CD4-positive, alpha-beta T cell treated with Interleukin-12 subunit alpha and Interleukin-12 subunit beta, for 1 hour (primary cell): ENCODE measurements at places on chromosomes 1 and 21.

DNA sequence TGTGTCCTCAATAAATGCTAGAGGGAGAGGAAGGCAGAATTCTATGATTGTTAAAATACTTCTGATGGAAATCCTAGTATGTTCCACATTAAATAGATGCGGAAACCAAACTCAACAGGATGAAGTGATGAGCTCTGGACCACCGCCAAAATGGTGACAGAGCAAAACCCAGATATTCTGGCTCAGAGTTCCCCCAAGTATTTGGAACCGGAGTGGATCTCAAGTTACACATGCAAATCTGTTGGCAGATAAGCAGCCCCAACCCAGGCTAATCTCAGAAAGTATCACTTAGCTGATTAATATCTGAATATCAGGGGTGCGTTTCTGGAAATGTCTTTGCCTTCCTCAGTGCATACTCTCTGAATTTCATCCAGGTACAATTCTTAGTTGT lies 17.4 kb upstream of the GRHL3 start:
- no peak for DNase-seq

- DNase-seq, result no peak
These were observed 141.6 kb downstream of the MIS18A start for GRCh38 chr21:32137266-32137665.

- DNase-seq, result no peak
These were observed 15.0 kb downstream of the NFIA start for GRCh38 chr1:61097317-61097716.

DNA sequence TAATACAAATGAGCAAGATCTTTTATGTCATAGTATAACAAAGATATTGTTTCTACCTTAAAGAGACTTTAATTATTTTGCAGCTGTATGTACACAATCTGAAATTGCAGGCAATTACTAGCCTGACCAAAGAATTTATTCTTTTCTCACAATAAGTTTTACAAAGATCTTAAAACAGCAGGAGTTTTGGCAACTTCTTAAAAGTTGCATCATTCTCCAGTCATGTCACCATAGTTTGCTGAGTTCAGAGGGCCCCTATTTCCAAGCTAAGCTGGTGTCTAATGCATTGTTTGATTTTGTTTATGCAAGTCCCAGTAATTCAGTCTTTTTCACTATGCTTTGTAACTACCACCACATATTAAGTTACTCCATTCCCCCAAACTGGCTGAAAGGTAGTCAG lies 114.8 kb downstream of the DNAH14 start:
- DNase-seq, result no peak

GRCh38 chr21:34995979-34996303 lies 53.2 kb downstream of the RUNX1 start:
- DNase-seq, result no peak

GRCh38 chr1:207004931-207005830 lies 27.4 kb downstream of the C1orf116 start:
- peak; percentile 39 for DNase-seq

DNA sequence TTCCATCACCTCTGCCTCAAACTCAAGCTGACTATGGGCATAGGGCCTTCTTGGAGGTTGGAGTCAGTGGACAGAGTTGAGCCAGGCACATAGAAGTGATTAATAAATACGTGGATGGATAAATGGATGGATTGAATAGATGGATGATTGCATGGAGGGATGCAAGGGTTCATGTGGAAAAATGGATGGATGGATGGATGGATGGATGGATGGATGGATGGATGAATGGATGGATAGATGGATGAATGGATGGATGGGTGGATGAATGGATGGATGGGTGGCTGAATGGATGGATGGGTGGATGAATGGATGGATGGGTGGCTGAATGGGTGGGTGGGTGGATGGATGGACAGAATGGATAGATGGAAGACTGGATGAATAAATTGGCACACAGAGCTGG lies 40.1 kb upstream of the ZBTB40 start:
- no peak for DNase-seq

DNA sequence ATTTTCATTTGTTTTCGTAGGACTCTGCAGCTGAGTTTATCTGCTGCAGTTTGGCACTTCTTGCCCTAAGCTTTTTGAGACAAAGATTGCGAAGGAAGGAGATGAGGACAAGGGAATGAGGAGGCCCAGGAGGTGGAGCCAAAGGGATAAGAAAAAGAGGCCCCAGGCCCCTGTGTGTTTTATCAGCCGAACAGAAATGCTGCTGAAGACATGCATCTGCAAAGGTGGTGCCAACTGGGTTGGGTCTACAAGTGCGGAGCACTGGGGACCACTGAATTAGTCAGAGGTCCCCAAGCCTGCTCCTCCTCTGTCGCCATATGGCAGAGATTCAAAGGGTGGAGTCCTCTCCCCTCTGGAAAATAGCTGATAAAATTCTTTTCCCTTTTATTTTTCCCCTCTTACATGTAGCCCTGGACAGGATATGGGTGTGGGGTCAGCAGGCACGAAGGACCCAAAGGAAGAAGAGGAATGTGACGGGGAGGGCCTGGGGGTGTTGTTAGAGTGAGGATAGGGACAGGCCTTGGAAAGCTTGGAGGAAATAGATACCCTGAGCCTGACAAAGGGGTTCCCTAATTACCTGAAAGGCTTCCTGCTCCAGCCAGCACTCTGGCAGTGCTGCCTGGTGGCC lies 2.7 kb downstream of the CD34 start:
- DNase-seq, result no peak

GRCh38 chr21:34535886-34536285 lies 23.9 kb upstream of the KCNE1 start:
- DNase-seq, result no peak

DNA sequence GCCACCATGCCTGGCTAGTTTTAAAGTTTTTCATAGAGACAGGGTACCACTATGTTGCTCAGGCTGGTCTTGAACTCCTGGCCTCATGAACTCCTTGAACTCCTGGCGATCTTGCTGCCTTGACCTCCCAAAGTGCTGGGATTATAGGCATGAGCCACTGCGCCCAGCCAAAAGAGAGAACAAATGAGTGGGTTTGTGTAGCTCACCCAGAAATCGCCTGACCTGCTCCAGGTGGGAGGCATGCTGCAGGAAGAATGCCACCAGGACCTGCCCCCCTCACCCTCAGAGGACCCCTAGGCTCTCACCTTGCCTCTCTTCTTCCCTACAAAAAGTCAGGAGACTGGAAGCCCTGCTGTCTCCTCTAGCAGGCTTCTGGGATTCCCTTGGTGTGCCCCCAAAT lies 88.8 kb downstream of the SYT2 start:
- DNase-seq, result no peak

DNA sequence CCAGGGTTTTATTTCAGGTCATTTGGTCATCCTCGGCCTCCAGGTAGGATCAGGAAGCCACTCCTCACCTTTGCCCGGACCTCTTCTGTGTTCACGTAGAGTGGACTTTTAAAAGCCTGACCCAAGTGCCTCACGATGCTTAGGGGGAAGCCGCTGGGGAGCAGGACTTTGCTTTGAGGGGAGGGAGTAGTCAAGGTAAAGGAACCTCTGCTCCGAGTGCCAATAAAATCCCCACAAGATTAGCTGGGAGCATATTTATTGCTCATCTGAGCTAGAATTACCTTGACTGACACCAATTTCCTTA lies 603 bp upstream of the DHRS3 start:
- DNase-seq, result no peak

DNA sequence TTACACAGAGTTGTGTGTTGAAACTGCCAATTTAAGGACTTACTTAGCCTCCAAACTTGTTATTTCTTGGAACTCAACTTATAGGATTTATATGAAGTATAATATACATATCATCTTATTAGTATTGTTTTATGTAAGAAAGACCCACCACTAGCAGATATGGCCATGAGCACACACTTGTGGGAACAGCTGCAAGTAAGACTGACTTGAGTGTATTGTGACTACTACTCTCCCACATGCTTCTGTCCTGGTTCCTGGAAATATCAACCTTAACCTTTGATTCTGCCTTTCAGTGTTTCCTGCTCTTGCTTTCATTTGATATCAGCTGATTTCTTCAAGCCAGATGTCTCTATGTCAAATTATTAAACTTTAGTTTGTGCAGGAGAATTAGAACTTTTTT lies 175.3 kb downstream of the MAGI3 start:
- no peak for DNase-seq

DNA sequence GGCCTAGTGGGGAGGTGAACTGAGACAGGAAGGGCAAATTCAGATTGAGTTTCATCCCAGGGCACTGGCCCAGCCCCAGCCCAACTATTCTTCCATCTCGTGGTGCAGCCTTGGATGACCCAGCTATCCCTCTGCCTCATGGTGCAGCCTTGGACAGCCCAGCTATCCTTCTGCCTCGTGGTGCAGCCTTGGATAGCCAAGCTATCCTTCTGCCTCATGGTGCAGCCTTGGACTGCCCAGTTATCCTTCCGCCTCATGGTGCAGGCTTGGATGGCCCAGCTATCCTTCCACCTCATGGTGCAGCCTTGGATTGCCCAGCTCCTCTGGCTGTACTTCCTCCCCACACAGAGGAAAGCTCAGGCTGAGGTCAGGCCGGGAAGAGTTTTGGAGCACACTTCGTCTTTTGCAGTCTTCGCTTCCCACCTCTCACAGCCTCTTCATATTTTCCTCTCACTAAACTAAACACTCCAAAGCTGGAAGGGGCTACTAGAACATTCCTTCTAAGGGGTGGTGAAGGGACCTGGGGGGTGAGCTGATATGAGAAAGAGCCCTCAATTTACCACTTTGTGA lies 69.8 kb upstream of the TTC34 start:
- DNase-seq, result no peak

DNA sequence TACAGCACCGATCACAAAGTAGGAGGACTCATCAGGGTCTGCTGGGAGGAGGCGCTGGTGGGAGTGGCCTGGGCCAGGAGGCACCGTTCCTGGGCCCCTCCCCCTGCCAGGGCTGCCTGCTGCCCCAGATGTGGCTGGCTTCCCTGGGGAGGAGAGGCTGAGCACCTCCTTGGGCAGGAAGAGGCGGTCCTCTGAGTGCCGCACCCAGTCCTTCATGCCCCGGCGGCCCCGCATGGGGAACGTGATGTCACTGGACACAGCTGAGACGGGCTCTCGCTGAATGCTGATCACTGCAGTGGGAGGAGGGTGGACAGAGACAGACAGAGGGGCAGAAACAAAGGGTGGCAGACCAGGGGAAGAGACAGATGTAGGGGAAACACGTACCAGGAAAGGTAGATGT lies 24.8 kb downstream of the ADGRB2 start:
- peak; percentile 59 for DNase-seq

GRCh38 chr1:63087966-63088365 lies 234.4 kb upstream of the FOXD3 start:
- DNase-seq, result no peak

GRCh38 chr21:42346441-42346840 lies 4.4 kb downstream of the TFF2 start:
- no peak for DNase-seq

GRCh38 chr1:39692152-39693074 lies 1.2 kb upstream of the HPCAL4 start:
- peak; percentile 45 for DNase-seq

DNA sequence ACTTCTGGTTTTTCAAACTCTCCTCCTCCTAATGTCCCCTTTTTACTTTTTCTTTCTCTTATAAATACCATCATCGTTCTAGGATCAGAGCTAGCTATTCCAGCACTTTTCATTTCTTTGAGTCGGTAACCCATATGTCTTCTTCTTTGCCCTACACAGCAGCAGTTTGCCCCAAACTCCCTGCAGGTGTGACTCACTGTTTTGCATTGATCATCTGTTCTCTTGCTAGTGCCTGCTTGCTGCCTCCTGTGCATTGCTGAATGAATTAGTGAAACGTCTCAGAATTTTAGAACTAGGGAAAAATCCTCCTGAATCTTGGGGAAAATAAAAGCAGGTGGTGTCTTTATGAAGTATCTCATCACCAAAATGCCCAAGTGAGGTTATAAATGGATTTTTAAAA lies 21.7 kb downstream of the KCNK2 start:
- no peak for DNase-seq

GRCh38 chr1:91874167-91874566 lies 11.8 kb downstream of the TGFBR3 start:
- DNase-seq, result no peak

- no peak for DNase-seq
These were observed 35.6 kb upstream of the LAPTM5 start for GRCh38 chr1:30793209-30793608.

- DNase-seq, result no peak
These were observed 2.8 kb upstream of the HAPLN2 start for GRCh38 chr1:156616463-156616862.

DNA sequence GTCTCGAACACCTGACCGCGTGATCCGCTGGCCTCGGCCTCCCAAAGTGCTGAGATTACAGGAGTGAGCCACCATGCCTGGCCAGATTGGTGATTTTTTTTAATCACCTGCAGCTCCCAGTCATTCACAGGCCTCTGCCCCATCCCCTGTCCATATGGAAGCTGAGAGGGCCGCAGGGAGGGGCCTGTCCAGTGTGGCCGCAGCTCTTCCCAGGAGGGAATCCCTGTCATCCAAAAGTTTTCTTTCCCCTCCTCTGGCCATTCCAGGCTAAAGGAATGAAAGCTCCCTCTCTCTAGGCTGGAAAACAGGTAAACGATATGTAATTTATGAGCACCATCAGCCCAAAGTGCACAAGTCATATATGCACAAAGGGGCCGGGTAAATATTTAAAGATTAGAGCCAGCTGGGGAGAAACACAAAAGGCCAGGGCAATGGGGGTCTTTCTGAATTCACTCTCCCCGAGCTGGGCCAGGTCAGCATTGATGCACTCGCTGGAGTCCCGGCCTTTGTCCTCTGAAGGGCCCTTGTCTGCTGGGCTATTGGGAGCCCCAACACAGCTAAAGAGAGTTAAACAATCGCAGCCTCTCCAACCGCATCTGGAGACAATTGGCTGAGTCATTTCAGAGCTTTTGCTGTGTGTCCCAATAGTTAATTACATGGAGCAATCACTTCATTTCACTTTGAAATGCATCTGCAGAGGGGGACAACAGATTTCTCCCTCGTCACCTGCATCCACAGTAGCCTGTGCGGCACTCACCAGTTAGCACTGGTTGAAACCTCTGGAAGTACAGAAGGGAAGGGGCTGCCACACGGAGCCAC lies 3.8 kb upstream of the HES3 start:
- no peak for DNase-seq

DNA sequence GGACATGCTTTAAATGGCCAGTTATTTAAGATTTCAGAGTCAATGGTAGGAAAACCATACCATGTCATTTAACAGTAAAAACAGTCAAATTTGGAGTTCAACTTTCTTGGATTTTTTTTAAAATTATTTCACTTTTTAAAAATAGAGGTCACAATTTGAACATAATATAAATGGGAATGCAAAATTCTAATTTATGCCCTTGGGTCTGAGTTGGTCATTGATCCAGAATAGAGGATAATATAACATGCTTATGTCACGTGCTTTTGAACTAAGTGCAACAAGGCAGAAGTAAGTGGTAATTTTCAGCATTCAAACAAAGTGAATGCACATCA lies 113.1 kb upstream of the SLC35F3 start:
- DNase-seq, result no peak
